ENCODE measurements at places on chromosomes 11 and 22. TPM values are rescaled to one million over a fixed set of nuclear protein-coding genes. Genes with fewer than 3 reads are reported as not detected.

SHISAL1 gene
- total RNA-seq: 0.94 TPM

TMA7B gene
- not detected for total RNA-seq

SPI1 gene
- not detected for total RNA-seq

OR51B4 gene
- total RNA-seq: not detected

CD6 gene
- total RNA-seq: 0.74 TPM

DUSP8 gene
- 2.6 TPM for total RNA-seq

FDXACB1 gene
- 2.2 TPM for total RNA-seq

HSPB2 gene
- 0.80 TPM for total RNA-seq

HBG2 gene
- not detected for total RNA-seq

TSPAN18 gene
- total RNA-seq: not detected

OR8D1 gene
- not detected for total RNA-seq

AIFM3 gene
- 7.4 TPM for total RNA-seq

CNGA4 gene
- not detected for total RNA-seq

TMEM191C gene
- total RNA-seq: 4.0 TPM

PHOX2A gene
- not detected for total RNA-seq

CRYBB2 gene
- total RNA-seq: 1.0 TPM

DSCAML1 gene
- total RNA-seq: not detected

CSNK2A3 gene
- not detected for total RNA-seq

PAX6 gene
- total RNA-seq: 29.0 TPM

PRSS23 gene
- 221 TPM for total RNA-seq

GGTLC2 gene
- total RNA-seq: not detected

SCGB2A2 gene
- total RNA-seq: not detected
